HFF-Myc (cell line): ENCODE measurements at places on chromosomes 12 and 14.

GRCh38 chr12:53096089-53096741 is 1.3 kb upstream of the IGFBP6 start:
- no peak for DNase-seq

GRCh38 chr12:15276088-15276698 is 46.1 kb upstream of the PTPRO start:
- peak; percentile 26 for DNase-seq

- no peak for DNase-seq
Observed at GRCh38 chr14:77088219-77088618, 9.8 kb upstream of the CIPC start.

DNA sequence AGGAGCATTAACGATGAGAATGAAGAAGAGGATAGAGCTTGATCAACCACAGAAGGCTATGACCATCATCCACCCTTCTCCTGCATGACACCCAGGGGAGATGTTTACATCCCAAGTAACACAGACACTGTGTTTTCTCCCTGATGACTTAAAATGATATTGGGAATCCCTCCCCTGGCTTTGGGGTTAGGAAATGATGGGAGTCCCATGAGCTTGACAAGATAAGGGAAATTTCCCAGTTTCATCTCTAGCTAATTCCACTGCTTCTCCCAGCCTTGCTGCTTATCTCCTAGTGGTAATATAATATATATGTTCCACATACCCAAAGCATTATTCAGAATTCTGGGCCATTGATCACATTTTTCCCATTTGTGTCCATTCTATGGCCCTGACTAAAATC is 4.0 kb upstream of the OR6S1 start:
- no peak for DNase-seq

GRCh38 chr14:71803539-71804260 is 128.5 kb upstream of the RGS6 start:
- DNase-seq, result peak; percentile 5

DNA sequence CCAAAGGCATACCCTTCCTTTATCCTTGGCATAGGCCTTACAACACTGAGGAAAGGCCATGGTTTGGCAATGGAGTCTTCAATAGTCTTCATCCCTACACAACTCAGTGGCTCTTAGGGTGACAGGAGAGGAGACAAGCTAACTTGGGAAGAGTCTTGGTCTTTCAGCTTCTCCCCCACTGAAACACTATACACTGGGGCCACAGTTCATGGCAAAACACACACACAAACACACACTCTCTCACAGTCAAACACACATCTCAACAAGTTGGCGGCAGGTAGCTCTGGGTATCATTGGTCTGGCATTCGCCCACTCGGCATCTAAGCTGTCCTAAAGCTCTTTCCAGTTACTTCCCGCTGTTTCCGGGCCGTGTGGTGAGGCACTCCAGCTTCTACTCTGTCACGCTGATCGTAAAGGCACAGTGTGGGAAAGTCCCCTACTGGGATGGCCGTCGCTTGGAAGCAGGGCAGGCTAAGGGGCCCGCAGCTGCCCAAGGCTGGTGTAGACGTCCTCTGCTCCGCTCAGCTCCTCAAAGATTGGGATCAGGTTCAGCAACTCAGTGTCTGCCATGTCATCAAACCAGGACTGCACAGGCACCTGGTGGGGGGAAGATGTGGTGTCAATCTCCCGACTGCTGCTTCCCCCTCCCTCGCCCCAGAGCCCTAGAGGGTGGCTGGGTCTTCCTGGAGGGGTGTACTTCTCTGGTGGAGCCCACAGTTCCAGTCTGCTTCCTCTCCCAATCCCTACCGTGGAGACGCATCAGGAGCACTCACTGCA is 4.8 kb upstream of the AVIL start:
- no peak for DNase-seq

DNA sequence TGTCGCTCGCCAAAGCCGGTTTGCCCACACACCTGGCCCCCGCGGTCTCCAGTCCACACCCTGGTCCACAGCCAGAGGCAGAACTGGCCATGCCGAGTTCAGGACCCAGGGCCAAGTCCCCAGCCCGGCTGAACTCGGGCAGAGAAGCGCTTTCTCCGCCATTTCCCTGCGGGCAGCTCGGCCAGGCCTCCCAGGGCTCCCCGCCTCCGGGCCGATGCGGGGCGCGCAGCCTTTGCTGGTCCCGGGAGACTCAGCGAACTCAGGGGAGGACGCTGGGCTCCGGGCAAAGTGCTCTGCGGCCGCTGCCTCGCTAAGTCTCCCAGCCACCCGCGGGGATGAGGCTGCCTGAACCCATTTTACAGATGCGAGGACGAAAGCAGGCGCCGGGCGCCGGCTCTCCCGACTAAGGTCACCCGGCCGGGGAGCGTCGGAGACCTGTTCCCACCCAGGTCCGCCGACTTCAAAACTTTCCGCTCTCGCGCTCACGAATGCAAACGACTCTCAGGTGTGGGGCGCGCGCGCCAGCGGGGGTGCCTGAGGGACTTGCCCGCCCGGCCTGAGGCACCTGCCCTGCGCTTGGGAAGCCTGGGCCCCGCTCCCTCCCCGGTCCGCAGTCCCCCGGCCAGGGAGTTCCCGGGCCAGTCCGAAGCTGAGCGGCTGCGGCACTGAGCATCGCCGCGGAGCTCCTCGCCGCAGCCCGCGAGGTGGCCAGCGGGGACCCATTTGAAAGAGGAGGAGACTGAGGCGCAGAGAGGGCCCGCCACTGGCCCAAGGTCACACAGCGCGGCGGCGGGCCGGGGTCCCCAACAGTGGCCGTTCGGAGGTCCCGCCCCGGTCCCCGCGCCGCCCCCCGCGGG is 627 bp downstream of the TESC start:
- DNase-seq, result no peak

GRCh38 chr12:38783304-38783703 is 122.1 kb downstream of the CPNE8 start:
- no peak for DNase-seq

DNA sequence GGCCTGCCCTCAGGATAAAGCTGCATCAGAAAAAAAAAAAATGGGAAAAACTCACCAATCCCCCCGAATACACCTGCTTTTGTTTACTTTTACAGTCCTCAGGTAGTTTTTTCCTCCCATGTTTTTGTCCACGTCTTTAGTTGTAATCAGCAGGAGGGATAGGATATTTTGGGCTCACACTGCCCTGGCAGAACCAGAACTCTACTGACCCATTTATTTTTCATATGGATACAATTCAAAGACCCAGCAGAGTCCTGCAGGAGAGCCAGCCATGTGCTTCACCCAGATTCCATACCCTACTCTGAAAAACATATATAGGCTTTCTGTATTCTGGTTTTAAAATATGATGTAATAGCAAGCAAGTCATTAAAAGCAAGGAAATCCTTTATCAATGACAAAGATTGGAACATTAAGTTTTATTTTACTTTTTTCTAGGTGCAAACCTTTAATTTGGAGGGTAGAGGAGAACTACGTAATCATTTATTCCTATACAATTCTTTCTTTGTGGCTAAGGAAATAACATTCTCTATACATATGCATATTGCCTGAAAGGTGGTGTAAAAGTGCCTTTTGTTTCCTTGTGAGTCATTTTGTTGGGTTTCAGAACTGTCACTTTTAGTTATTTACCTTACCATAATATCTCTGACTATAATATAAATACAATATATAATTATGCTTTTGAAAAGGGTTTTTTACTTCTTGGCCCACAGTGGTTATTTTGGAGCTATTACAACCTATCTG is 19.1 kb downstream of the DACT1 start:
- DNase-seq, result no peak

GRCh38 chr14:31292937-31293616 is 85.5 kb upstream of the HECTD1 start:
- no peak for DNase-seq

GRCh38 chr12:73220951-73221350 is 948.8 kb downstream of the TRHDE start:
- DNase-seq, result no peak

- DNase-seq, result no peak
Observed at GRCh38 chr14:79515158-79515557, 696.1 kb downstream of the DIO2 start.

DNA sequence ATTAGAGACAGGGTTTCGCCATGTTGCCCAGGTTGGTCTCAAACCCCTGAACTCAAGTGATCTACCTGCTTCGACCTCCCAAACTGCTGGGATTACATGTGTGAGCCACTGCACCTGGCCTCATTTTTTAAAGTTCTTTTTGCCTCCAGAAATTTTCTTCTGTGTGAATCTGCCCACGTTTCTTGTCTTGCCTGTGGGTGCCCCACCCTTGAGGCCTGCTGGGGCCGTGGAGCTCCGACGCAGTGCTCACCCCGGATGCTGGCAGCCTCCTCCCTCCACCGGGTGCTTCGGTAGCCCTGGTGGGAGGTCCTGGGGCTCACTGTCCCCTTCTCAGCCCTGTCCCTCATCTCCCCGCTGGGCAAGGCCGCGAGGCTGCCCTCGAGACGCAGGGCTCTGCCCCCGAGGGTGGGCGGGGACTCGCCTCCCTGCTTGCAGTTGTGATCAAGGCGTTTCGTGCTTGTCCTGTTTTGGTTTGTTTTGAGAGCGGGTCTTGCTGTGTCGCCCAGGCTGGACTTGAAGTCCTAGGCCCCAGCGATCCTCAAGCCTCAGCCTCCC is 19.5 kb upstream of the CRIP2 start:
- DNase-seq, result no peak

GRCh38 chr12:73383584-73384222 is 1111.5 kb downstream of the TRHDE start:
- DNase-seq, result no peak

DNA sequence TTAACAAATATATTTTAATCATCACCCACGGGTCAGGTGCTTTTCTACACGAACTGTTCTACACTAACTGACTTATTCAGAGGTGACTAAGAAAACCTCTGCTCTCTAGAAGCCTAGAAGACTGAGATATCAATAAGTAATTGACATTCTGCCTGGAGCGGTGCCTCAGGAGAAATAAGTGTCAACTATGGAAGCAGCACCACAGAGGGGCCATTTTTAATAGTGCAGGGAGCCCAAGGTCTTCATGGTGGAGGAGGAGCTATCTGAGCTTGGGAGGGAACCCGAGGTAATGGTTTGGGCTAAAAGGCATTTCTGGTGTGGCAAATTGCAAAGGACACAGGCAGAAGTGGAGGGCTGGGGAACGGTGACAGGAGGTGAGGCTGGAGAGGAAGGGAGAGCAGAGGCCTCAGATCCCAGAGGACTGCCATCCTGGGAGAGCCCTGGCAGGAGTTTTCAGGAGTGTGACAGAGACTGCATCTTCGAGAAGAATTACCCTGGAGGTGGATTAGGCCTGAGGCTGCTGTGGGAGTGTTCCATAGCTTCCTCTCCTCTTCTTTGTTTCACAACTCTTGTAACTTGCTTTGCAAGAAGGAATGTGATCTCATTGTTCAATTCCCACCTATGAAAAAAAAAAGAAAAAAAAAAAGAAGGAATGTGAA is 123.1 kb downstream of the NPAS3 start:
- no peak for DNase-seq

DNA sequence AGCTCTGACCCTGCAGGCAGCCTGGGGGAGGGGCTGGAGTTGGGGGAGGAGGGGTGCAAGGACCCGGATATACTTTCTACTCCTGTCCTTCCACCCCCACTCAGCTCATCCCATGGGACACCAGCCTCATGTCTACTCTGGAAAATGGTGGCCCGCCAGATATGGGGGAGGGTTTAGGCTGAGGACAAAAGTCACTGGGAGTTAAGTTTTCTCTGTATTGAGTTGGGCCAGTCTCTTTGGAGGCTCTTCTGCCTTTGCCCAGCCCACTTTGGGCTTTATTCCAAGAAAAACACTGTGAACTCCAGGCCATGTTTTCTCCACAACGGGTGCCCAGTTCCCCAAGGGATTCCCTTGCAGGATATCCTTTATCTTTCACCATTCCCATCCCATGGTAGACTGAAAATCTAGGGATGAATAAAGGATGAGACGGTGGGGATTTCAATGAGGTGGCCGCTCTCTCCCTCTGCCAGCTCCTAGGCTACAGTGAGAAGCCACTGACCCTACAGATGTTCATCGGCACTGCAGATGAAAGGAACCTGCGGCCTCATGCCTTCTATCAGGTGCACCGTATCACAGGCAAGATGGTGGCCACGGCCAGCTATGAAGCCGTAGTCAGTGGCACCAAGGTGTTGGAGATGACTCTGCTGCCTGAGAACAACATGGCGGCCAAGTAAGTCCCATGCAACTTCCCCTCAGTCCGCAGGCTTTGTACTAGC is 4.9 kb downstream of the NFATC4 start:
- no peak for DNase-seq

GRCh38 chr12:112595410-112595809 is 176.7 kb downstream of the PTPN11 start:
- DNase-seq, result no peak

GRCh38 chr14:102908766-102909455 is 13.6 kb upstream of the AMN start:
- no peak for DNase-seq

DNA sequence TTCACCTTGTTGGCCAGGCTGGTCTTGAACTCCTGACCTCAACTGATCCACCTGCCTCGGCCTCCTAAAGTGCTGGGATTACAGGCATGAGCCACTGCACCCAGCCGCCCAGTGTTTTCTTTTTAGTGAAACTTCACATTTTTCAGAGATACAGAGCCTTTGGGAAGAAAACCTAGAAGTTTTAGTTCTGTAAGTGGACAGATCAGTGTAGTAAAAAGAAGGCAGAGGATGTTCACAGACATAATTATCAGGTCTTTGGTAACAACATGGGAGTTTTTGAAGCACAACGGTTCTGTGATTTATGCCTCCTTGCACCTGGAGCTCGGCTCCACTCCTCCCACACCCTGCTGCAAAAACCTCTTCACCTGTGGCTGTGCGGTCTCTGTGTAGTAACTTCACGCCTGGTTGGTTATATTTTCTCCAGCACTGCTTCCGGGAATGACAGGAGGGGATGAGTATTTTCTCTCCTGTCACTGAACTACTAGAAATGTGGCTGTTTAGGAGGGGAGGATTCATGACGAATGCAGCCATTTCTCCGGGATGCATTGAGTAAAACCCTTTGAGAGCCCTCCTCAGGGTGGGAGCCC is 67.0 kb downstream of the ARF6 start:
- no peak for DNase-seq

DNA sequence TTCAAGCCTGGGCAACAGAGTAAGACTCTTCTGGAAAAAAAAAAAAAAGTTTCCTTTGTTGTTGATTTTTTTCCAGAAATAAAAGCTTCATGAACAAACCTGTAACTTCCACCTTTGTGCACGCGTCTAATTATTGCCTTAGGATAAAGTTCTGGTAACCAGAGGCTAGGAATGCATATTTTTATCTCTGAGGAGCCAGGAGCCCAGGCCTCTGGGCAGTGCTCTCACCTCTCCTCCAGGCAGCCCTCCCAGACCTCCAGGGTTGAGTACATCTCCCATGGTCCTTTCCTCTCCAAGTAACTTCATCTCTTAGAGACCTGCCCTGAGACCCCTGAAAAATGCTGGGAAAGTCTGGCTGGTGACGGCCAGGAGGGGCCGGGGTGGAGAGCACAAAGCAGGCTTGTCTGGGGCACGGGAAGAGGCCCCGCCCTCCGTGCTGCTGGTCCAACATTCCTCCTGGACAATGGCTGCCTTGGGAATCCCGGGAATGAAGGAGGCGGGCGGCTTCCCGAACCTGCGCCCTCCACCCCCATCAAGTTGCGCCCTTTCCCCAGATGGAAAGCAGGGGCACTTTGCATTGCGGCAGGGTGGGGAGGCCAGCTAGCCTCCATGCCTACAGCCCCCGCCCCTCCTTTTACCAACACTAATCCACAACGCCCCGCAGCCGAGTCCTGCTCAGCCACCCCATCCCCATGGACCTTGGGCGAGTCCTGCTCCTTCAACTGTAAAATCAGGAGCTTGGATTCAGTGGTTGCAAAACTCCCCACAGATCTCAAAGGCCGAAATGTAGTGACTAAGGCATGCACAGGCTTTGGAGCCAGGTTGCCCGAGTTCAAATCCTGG is 7.3 kb upstream of the FIGNL2 start:
- DNase-seq, result no peak

- no peak for DNase-seq
Observed at GRCh38 chr12:87464565-87464964, 564.6 kb downstream of the C12orf50 start.

- DNase-seq, result no peak
Observed at GRCh38 chr14:106179761-106180160, 653.4 kb downstream of the TMEM121 start.
